ENCODE measurements at places on chromosomes 2 and 18.

- no peak for DNase-seq
Observed at GRCh38 chr2:84187258-84187657, 271.8 kb downstream of the SUCLG1 start.

DNA sequence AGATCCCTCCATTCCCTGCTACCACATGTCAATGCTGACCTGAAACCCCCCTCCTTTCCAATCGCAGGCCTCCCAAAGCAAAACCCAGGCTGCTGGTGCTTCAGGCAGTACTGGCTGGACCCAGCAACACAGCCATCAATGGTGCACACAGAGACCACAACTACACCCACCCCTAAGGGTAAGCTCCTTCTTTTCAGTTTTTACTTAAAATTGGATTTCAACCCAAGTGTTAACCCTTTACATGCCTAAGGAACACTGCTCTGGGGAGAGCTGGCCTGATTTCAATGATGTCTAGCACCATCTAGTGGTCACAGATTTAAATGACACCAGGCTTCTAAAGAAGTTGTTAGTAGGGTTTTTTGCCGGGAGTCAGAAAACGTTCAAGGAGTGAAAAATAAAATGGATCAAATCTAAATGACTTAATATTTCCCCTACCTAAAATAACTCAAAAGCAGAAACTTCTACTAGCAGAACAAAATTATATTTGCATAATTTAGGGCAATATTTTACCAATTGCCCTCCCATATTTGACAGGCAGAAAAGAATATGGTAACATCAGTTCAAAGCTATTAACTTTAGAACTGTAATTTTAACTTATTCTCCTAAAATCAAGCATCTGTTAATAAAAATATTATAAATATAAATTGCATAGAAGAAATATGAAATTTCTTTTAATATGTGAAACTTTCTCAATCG lies 24.6 kb downstream of the FECH start:
- peak; percentile 63 for DNase-seq

DNA sequence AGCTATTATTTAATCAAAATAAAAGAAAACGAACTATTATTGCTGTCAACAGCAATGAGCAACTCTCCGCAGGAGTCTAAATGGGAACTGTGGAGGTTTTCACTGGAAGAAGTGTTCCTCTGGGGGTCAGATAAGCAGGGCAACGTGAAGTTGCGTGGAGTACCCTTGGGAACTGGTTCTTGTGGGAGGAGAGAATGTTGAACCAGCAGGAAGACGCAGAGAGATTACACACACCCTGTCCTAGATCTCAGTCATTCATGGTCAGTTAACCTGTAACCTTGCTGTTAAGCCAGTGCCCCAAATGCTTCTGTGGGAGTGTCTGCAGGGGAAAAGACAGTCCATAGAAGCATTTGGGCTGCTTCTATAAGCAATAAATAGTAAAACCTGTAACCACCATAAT lies 20.4 kb upstream of the CABLES1 start:
- no peak for DNase-seq

GRCh38 chr2:9086465-9086864 lies 83.0 kb upstream of the MBOAT2 start:
- no peak for DNase-seq
